NCI-H510A treated with DMSO at 0.1 percent for 48 hours (cell line): ENCODE measurements at places on chromosomes 6 and 20.
A peak's percentile ranks its signal among the peaks of the same experiment; 100 is the strongest.

- no peak for DNase-seq
Measured at GRCh38 chr6:129233458-129234134, 350.7 kb downstream of the LAMA2 start.

- DNase-seq: peak; percentile 91
Measured at GRCh38 chr20:20548527-20549266, 163.7 kb downstream of the RALGAPA2 start.

GRCh38 chr20:20535051-20535450, 167.1 kb downstream of the INSM1 start:
- DNase-seq: no peak

DNA sequence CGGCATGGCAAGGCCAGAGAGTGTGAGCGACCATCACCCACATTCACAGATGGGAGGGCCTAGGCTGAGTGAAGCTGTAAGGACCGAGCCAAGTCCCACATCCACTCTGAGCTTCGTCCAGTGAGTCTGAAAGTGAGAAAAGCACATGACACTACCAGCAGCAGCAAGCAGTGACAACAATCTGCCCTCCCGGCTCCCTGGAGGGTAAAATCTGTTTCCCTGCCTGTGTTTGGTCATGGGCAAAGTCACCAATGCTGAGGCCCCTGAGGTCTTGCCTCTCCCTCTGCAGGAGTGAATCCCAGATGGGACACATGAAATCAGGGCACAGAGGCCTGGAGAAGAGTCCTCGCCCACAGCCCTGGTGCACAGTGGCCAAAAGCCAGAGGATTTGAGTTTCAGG, 6.4 kb upstream of the CST7 start:
- DNase-seq: no peak

DNA sequence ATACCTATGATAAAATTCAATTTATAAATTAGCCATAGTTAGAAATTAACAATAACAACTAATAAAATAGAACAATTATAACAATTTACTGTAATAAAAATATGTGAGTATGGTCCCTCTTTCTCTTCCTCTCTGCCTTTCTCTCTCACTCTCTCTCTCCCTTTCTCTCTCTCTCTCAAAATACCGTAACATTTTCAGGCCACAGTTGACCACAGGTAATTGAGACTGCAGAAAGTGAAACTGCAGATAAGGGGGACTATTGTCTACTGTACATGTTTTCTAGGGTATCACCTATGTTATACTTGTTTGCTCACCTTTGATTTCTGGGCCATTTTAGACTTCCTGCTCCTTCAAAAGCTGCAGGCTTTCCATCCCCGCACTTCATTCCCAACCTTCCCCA, 46.8 kb downstream of the LY86 start:
- DNase-seq: no peak

- peak; percentile 35 for DNase-seq
Measured at GRCh38 chr6:157989541-157990289, 8.1 kb downstream of the SYNJ2 start.

- DNase-seq: peak; percentile 75
Measured at GRCh38 chr6:25962149-25963127, at the start of gene TRIM38. Gene TRIM38, plus strand, starts transcription at chr6:25962802. Its CDS starts 3,721 bp downstream, at chr6:25966523.

- DNase-seq: no peak
Measured at GRCh38 chr20:38167851-38168760, 3.0 kb upstream of the TGM2 start.

- no peak for DNase-seq
Measured at GRCh38 chr20:152131-152530, 5.1 kb upstream of the DEFB127 start.

- DNase-seq: peak; percentile 87
Measured at GRCh38 chr6:18207949-18208348, 52.7 kb downstream of the KDM1B start.

GRCh38 chr6:90709431-90709996, 122.6 kb upstream of the MAP3K7 start:
- no peak for DNase-seq

GRCh38 chr6:7805850-7806214, 79.9 kb downstream of the BMP6 start:
- DNase-seq: no peak

DNA sequence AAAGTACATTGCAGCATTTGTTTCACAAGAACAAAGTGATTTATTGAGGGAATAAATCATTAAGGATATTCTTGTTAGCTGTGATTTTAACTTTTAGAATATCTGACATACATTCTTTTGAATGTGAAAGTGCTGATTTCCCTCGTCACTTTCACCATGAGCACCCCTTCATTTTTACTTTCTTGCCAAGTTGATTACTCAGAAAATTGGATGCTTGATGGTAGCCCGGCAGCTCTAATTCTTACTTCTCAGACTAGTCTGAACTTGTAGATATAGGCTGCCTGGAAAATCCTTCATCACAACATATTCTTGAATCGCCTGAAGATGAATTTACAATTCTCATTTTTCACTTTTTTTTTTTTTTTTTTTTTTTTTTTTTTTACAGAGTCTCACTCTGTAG, 147.1 kb upstream of the SMLR1 start:
- no peak for DNase-seq

- DNase-seq: no peak
Measured at GRCh38 chr20:10447028-10447427, 11.9 kb downstream of the SLX4IP start.

DNA sequence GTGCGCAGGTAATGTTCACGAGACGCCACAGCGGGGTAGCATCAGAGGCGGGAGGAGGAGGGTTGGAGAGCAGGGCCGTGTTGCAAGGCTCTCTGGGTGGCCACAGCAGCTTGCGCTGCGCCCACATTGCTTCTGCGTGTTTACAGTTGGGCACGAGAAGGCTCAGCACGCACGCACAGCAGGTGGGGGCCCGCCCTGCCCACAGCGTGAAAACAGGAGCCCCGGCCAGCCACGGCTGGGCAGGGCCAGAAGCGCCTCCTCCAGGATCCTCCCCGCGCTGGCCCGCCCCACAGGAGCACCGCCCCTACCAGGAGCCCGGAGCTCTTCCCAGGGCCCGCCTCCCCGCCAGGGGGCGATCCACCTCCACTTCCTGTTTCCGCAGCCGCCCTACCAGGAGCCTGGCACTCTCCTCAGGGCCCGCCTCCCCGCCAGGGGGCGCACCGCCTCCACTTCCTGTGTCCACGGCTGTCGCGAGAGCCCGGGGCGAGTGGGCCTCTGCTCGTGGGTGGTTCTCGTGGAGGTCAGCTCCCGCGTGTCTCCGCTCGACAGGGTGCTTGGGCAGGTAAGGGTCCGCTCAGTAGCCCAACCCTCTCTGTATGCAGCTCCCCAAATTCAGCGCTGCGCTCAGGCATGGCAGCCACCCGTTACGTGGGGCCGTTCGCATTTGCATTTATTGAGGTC, at the start of gene FAM50B:
Gene FAM50B, plus strand, starts transcription at position 449 of the 681 bp plus-strand sequence. CDS start 439 bp downstream, outside the sequence.
- peak; percentile 36 for DNase-seq

GRCh38 chr6:149984773-149985172, 21.0 kb downstream of the ULBP1 start:
- DNase-seq: no peak

GRCh38 chr20:10629946-10630650, 43.7 kb downstream of the JAG1 start:
- no peak for DNase-seq

- no peak for DNase-seq
Measured at GRCh38 chr6:13729891-13730290, 18.3 kb upstream of the RANBP9 start.
